ENCODE measurements at places on chromosomes 2 and 18.
A peak's percentile ranks its signal among the peaks of the same experiment; 100 is the strongest.

DNA sequence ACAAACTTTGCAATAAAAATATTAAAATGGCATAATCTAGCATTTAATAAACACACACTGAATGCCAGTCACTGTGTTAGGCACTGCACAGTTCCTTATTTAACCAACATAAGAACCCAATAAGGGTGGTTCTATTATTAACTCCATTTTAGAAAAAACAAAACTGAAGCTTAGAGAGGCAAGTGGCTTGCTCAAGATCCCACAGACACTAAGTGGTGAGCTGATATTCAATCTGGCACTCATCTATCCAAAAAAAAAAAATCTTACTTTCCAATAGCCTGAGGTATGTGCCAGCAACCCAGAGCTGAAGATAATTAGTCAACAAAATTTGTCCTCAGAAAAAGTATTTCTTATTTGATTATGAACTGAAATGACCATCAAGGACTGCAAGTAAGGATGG is 799 bp downstream of the CYTIP start:
- DNase-seq, result no peak

DNA sequence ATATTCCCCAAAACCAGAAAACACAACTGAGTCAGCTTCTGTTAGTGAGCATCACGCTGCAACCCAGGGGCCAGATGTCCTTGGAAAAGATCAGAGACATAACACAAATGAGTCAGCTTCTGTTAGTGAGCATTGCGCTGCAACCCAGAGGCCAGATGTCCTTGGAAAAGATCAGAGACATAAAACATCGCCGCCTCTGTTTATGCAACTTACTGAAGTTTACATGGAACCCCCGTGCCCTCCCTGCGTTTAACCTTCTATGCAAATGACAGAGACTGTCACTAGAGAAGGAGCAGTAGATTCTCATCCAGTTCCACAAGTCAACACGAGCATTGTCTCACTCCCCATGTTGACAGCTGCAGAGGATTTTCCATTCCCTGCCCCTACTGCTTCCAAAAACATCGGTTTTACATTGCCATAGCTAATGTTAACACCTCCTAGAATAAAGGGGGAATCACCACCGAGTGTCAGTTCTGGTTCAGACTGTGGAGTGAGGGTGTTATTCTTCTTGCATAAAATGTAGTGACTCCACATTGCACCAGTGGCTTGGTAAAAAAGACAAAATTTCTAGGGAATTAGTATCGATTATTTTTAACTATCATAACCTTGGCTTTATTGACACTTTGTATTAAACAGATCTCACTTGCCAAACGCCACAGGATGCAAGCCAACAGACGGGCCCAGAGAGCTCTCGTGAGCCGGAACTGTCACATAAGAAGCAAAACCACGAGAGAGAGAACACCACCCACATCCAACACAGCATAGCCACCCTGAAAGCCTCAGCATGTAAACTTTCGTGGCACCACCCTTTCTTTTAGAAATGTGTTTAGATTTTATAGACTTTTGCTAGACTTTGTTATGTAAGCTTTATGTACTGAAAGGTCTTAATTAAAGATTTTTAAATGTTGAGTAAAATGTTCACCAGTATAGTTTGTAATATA is 87.7 kb downstream of the SH3YL1 start:
- no peak for DNase-seq

DNA sequence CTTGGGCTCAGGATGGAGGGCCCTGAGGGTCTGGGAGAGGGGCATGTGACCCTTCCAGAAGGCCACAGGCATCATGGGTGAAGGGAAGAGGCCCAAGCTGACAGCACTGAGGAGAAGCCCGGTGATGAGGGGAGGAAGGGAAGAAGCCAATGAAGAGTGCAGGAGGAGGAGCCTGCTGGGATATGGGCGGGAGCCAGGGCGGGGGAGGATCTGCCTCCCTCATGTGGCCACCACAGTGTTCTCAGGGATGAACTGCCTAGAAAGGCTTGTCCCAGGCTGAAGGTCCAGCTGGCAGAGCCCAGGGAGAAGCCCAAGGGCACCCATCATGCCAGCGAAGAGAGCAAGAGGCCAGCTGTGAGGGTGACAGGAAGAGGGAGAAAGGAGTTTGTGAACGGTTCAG is 24.6 kb upstream of the PLB1 start:
- no peak for DNase-seq

- no peak for DNase-seq
Observed at GRCh38 chr2:55180374-55180773, 51.7 kb downstream of the CLHC1 start.

DNA sequence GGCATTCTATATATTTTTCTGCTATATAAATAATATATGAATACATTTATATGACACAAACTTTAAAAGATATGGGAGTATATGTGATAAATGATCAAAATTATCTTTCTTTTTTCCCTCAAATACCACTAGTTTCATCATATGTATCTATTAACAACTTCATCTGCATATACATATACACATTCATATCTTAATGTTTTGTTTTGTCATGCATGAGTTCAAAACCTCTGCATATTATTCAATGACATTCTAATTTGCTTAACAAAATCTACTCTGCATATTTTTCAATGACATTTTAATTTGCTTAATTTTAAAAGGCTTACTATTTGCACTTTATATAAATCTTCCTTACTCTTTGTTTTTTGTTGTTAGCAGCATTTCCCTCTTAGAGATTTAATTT is 276.2 kb downstream of the PIK3C3 start:
- DNase-seq, result no peak

- DNase-seq, result no peak
Observed at GRCh38 chr2:236631281-236631855, 61.7 kb downstream of the ACKR3 start.

- peak; percentile 41 for DNase-seq
Observed at GRCh38 chr2:177147093-177147694, 65.4 kb upstream of the HNRNPA3 start.

DNA sequence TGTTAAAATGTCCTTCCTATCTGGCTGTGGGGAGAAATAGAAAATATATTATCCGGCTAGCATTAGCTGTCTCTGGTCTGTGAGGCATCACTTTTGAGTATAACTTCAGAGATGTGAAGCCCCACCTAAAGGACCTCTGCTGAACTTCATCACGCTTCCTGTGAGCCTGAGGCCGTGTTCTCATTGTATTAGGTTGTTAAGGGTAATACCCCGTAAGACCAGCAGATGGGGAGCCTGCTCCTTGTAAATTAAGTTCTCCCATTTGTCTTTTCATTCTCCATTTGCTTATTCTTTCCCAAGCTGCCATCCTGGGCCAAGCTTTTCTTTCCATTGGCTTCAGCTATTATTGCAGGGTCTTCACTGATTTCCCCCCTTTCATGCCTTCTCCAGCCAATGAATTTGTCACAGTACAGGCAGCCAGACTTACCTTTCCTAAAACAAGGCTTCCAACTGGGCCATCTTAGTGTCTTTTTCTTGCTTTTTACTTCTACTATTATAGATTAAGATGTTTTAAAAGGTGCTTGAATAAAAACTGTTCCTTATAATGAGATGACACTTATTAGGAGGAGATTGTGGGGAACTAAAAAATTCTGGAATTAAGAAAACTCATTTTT is 12.4 kb downstream of the NIF3L1 start:
- peak; percentile 85 for DNase-seq

GRCh38 chr18:3885209-3885792 is 435.3 kb downstream of the TGIF1 start:
- DNase-seq, result no peak

DNA sequence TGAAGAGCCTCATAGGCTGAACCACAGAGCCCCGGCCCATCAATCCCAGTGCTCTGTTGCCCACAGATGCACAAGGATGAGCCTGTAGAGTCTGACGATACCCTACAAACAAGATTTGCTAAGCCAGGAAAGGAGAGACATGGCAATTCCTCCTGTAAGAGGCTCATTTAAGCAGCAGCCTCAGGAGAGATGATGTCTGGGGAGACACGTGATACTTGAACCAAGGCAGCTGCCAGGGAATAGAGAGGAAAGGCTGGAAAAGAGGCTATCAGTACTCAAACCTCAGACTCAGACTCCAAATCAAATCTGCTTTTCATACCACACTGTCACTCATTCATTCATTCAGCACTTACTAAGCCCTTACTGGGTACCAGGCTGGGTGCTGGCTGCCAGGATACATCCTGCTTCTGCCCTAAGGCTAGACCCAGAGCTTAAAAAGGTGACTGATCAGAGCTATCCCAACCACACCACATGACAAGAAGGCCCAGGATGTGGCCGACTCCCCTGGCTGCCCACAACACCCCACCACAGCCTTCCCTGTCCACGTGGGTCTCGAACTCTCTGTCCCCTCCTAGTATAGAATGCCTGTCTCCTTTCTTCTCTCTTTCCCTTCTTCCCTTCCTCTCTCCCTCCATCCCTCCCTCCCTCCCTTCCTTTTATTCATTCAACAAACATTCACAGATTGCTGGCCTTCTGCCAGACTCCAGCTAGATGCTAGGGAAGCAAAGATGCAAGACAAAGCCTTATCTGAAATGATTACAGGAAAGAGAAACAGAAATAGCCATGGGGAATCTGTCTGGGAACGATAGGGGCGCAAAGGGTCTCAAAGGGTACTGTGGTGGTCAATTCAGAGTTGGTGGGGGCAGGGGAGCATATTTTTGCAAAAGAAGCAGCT is 23.4 kb upstream of the KCNK3 start:
- no peak for DNase-seq

- DNase-seq, result no peak
Observed at GRCh38 chr2:36963106-36963505, 3.2 kb downstream of the STRN start.

GRCh38 chr2:86697551-86698104 is 22.5 kb upstream of the RMND5A start:
- DNase-seq, result no peak

GRCh38 chr18:62187543-62188510 is 772 bp downstream of the RELCH start:
- peak; percentile 20 for DNase-seq

- no peak for DNase-seq
Observed at GRCh38 chr2:95009412-95009811, 16.1 kb upstream of the MAL start.

GRCh38 chr2:16746833-16747232 is 81.2 kb upstream of the CYRIA start:
- no peak for DNase-seq

- DNase-seq, result peak; percentile 96
Observed at GRCh38 chr2:186575302-186575701, 14.6 kb upstream of the ITGAV start.

GRCh38 chr2:227029426-227030105 is 134.4 kb downstream of the COL4A4 start:
- no peak for DNase-seq

- DNase-seq, result no peak
Observed at GRCh38 chr2:54208364-54209240, 47.4 kb downstream of the TSPYL6 start.

DNA sequence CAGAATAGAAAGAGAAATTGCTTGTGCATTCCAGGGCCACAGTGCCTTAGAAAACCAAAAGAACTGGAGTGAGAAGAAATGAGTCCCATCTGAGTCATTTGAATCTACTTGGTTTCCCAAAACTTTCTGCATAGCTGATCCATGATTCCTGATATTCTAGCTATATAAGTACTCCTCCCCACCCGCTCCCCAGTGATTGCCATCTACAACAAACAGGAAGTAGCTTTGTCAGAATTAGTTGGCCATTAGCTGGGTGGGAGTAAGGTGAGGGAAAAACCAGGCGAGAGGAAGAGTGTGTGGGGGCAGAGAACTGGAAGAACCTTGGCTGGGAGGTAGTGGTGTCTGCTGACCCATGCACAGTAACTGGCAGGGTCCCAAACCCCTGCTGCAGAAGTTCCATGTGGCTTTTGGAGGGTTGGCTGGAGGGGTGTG is 122.1 kb downstream of the ACAA2 start:
- peak; percentile 60 for DNase-seq

- DNase-seq, result peak; percentile 75
Observed at GRCh38 chr18:80033181-80034067, 810 bp upstream of the RBFA start.

DNA sequence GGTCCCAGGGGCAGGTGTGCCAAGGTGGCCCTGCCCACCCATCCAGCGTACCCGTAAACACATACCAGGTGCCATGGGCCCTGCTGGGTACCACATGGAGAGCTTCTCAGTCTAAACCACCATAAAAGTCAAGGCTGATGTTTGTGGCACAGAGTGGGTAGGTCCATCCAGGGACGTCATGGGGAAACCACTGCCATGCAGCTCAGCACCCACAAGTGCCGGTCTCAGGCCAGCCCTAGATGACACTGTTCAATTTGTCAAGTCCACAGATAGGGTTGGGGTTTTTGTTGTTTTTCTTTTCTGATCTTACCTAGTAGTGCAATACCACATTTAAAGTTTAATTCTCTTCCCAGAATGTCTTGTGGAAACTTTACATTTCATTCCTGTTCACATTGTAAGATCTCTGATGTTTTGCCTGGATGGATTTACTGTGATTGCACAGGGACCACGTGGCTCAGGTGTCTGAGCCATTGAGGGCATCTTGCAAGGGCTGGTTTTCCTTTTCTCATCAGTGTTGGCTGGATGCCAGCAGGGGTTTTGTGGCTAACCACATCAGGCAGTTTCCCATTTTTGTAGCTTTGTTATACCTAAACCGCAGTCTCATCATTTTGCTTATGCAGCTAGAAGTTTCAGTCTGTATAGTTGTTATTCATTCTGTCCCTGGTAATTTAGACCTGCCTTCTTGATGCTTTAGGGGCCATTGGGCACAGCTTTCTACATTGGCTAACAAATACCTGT is 64.7 kb downstream of the STK25 start:
- DNase-seq, result peak; percentile 60

DNA sequence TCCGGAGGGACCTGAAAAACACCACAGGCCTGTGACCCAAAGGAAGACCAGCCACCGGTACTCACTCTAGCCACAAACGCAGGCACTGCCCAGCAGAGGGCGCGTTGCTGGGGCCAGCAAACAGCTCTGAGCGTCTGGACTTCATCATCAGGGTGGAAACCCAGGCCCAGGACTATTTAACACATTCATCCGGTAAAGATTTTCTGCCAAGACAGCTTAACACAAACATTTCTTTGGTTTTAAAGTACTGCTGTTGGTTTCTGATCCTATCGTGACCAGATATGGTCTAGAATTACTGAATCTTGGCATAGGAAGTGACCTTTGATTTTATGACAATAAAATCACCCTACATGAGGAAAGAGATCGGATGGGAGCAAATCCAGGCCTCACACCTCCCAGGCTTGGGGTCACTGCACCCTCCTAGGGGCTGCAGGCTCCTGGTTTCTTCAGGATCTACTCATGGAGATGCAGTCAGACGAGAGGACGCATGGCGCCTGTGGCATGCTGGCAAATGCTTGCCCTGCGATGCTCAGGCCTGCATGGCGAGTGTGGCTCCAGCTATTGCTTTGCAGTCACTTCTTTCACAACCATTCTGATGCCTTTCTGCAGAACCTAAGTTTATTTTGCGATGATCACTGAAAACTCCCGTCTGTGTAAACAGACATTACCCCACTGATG is 130.4 kb downstream of the COL4A4 start:
- no peak for DNase-seq

DNA sequence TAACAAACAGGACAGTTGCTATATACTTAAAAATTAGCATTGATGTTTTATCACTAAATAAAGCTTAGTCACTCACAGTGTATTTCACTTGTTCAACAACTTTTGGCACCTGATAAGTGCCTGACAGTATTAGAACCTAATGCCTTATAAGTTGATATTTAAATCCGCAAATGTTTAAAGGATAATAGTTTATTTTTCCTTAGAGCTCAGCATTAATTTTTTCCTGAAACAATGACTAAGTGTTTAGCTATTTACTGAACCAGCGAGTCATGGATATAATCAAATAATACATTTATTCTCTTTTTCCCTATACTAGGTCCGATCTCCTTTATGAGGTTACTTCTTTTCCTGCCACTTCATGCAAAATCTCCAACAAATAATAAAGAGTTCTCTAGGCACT is 146.0 kb upstream of the PGAP1 start:
- no peak for DNase-seq

All from Caki2 (cell line).